GM19239 (cell line): ENCODE measurements at places on chromosomes 11 and 22.

GRCh38 chr11:87463486-87464102, 425.9 kb downstream of the TMEM135 start:
- no peak for DNase-seq

DNA sequence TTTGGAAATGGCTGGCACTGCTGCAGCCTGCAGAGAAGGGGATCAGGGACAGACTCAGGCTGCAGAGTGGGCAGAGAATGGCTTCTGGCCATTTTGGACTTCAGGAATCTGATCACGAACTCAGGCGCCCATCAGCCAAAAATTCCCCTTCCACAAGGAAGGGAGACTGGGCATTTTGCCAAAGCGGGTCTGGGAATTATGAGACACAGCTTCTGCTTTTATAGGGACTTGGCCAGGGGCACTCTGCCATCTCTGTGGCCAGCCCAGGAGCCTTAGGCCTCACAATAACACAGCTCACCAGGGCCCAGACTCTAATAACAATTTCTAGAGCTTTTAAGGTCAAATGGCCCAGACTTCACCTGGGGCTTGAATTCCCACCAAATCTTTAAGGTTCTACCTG, 74.7 kb downstream of the CHST1 start:
- no peak for DNase-seq

- DNase-seq = no peak
These were observed 294.5 kb downstream of the TBC1D22A start for GRCh38 chr22:47056776-47057470.

GRCh38 chr11:76152086-76152681, 54.1 kb downstream of the WNT11 start:
- DNase-seq = peak; percentile 88

GRCh38 chr11:80122211-80122610, 681.4 kb upstream of the TENM4 start:
- DNase-seq = no peak

DNA sequence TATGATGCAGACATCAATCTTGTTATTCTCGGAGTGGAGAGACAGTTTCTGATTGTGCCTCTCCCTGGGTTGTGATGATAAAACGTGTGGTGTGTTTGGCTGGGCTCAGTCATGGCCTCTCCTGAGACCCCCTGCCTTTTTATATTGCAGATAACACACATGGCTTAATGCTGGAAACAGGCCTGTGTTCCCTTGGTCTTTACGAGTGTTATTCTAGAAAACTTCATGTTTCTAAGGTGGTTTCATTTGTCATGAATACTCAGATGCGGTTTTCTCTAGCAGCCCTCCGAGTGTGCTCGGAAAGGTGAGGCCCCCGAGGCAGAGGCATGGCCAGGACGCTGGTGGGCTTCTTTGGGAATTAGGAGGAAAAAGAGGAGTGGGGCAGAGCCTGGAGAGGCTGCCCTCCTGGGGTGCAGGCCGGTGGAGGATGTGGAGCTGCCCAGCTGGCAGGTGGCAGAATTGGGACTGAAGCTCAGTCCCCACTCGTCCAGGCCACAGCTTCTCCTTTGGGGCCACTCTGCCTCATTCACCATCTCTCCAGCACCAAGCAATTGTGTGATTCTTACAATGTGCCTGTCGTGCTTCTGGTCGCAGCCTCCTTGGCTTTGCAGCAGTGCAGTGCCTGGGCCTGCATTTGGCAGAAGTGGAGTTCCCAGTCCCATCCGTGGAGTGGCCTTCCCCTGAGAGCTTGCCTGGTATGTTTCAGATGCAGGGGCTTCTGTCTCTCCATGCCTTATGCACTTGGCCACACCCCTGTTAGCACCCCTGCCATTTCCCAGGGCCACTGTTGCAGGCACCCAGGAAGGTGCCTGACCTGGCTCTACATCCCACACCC, 309.6 kb downstream of the TBC1D22A start:
- DNase-seq = no peak

DNA sequence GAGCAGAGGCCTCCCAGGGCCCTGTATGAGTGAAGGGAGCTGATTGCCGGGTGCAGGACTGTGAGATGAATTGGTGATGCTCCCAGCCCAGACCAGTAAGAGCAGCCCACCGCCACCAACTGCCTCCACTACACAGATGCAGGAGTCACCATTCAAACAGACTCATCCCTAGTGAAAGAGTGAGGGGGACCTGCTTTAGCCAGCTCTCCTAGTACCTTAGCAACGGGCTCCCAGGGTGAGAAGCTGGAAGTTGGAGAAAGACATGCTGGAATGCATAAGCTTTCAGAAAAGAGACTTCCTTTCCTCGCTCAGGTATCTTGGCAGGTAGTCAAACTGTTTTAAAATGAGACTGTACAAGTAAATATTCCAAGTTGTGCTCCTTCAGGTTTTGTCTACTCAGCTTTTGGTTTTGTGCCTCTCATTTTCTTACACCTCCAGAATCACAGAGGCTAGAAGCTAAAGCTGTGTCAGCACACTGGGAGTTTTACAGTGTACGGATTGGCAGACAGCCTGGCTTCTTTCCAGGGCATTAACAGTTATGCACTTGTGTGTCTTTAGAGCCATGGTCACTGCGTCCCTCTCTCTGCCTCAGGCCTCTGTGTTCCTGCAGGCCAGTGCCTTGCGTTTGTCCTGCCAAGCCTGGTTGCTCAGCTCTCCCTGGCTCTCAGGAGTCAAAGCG, 146.2 kb downstream of the ATXN10 start:
- DNase-seq = no peak

DNA sequence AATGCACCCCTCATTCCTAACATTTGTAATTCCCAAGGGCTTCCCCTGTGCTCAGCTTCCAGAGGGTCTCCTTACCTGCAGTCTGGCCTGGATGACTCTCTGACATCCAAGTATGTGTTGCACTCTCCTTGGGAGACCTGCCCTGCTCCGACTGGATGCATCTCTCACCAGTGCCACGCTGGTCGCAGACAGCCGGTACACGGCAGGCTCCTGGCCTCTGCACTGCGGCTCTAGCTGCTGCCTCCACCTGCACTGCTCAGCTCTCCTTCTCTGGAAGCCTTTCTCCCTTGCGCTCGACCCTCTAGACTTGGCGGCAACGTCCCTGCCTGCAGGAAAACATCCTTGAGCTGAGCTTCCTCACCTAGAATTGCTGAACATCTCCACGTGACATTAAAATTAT, 685.9 kb downstream of the BRD1 start:
- DNase-seq = no peak

DNA sequence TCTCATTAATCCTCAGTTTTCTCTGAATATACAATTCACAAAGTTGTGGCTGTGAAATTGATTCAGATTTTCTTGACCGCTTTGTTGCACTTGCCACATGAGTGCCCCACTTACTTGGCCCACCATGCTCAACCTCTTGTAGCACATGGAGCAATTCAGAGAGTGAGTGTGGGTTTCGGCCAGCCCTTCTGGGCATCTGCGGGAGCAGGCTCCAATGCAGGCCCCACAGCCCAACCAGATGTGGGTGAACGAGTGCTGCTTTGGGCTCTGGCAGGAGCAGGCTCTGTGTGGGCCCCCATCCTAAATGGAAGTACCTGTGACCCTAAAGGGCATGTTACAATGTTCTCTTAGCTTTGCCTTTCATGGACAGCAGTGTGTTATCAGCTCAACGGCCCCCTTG, 2338.6 kb downstream of the LRRC4C start:
- no peak for DNase-seq

DNA sequence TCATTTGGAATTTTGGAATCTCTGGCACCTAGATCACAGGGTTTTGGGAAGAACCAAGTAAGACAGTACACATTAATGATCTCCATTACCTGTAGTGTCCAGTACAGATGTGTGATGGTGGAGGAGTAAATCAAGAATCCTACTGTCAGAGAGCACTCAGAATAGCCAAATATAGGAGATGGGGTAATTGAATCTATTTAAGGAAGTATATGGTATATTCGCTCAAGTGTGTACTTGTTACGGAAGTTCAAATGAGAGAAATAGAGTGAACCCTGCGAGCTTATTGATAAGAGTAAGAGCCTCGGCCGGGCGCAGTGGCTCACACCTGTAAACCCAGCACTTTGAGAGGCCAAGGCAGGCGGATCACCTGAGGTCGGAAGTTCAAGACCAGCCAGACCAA, 2.2 kb downstream of the SPCS2 start:
- DNase-seq = no peak

DNA sequence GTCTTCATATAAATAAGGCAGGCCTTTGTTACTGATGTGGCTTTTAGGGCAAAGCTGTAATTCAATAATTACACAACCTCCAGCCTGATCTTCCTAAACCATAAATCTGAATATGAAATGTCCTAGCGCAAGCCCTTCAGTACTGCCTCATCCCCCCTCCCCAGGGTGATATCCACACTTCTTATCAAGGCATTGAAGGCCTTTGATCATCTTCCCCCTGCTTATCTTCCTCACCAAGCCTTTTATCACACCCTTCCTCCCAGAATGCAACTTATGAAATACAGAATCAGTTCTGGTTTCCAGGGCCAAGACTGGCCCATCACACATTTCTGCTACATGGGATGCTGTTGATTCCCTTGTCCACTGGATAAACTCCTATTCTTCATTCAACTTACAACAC, 12.1 kb downstream of the SPON1 start:
- DNase-seq = no peak

- DNase-seq = peak; percentile 81
These were observed 57.1 kb downstream of the PARVB start for GRCh38 chr22:44080936-44081861.

DNA sequence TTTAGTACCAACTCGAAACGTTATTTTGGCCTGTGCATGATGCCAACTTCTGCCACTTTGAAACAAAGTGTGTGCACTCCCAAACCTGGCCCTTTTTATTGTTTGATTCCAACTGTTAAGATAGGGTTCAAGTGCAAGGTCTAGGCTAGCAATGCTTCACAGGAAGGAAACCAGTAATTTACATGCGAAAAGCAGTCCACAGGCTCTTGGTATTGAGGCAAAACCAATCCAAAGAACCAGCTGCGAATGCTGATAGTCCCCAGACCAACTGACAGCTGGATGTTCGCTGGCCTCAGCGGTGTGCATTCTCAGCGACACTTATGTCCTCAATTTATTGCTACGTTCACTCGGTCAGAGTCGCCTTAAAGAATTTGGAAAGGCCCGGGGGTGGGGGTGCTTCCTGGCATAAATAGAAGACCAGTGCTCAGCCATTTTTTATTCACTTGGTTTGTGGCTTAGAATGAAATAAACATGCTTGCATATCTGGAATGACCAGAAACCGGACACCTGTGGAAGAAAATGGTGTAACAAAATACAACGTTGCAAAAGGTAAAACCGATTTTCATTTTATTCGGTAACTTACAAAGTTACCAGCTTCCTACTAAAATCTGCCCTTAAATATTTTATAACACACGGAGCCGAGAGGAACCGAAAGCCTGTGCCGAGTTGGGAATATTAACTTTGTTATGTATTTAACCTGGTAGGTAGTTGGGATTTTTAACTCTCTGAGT, 1.6 kb downstream of the CPT1A start:
- no peak for DNase-seq

DNA sequence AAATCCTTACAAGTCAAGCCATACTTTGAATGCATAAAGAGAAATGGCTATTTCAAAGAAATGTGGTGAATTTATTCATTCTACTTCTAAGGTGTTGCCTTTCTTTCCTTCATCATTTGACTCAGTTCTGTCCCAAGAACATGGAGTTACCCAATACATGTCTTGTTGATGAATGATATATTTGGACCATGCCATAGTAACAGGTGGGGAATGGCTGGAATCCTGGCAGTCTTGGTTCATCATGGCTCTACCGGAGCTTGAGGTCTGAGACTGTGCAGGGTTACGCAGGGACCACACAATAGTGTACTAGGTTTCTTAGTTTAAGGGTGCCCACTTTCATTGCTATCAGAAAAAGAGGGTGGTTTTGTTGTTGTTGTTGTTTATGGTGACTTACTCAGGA, 40.3 kb upstream of the MPEG1 start:
- no peak for DNase-seq

GRCh38 chr11:10488121-10488933, 33.3 kb downstream of the AMPD3 start:
- no peak for DNase-seq

GRCh38 chr11:68118706-68119448, 2.3 kb downstream of the CHKA start:
- DNase-seq = no peak
